M059J (cell line): ENCODE measurements at places on chromosomes 3 and 15. TPM values are rescaled to one million over a fixed set of nuclear protein-coding genes. Genes with fewer than 3 reads are reported as not detected.

GRCh38 chr15:35748105-35748504 is 202.1 kb upstream of the DPH6 start:
- DNase-seq, result no peak

Gene NMNAT3
- total RNA-seq, result 3.2 and 13.1 TPM in 2 replicates

DNA sequence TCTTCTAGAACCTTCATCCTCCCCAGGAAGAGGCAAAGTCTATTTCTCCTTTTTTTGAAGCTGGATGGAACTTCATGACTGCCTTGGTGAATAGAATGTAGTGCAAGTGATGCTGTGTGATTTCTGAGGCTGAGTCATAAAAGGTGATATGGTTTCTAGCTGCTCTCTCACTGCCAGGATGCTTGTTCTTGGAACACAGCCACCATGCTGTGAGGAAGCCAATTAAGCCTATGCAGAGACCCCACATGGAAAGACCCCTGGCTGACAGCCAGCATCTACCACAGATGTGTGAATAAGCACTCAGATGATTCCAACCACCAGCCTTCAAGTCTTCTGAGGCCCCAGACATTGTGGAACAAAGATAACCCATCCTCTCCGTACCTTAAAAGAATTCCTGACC is 57.0 kb downstream of the ISL2 start:
- DNase-seq, result peak; percentile 40

Gene GHSR
- total RNA-seq, result not detected in 2 replicates

- DNase-seq, result no peak
These were observed 8.1 kb downstream of the PPM1M start for GRCh38 chr3:52253314-52254304.

Gene SNRPN
- total RNA-seq, result 132 and 161 TPM in 2 replicates

DNA sequence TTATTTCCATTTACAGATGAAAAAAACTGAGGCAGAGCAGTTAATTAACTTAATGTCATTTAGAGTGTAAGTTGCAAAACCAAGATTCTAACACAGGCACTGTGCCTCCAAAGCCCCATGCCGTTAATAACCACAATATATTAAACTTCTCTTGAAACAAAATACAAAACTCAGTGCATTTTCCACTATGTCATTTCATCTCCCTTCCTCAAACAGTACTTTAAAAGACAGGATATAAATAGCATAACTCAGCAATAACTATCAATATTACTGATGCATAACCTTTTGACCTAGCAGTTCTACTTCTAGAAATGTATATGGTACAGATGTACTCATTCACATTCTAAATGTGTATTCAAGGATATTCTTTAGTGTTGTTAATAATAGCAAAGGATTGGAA is 5.1 kb upstream of the TASOR start:
- DNase-seq, result no peak

Gene C3orf22
- not detected in 2 replicates for total RNA-seq

- DNase-seq, result peak; percentile 56
These were observed 60.8 kb upstream of the MEF2A start for GRCh38 chr15:99504823-99505551.

- DNase-seq, result peak; percentile 26
These were observed 660 bp downstream of the ZNF106 start for GRCh38 chr15:42490291-42490670.

Gene PLSCR5
- total RNA-seq, result not detected in 2 replicates

- DNase-seq, result no peak
These were observed 8.1 kb upstream of the CSPG5 start for GRCh38 chr3:47586746-47587145.

Gene GOLGA8K
- total RNA-seq, result not detected in 2 replicates

Gene IL17RB
- total RNA-seq, result 0.25 TPM in 1 of 2 replicates, not detected in the other

GRCh38 chr3:18580268-18580667 is 155.1 kb upstream of the SATB1 start:
- no peak for DNase-seq

- DNase-seq, result no peak
These were observed 148.4 kb downstream of the ADAMTS17 start for GRCh38 chr15:100193277-100193860.

DNA sequence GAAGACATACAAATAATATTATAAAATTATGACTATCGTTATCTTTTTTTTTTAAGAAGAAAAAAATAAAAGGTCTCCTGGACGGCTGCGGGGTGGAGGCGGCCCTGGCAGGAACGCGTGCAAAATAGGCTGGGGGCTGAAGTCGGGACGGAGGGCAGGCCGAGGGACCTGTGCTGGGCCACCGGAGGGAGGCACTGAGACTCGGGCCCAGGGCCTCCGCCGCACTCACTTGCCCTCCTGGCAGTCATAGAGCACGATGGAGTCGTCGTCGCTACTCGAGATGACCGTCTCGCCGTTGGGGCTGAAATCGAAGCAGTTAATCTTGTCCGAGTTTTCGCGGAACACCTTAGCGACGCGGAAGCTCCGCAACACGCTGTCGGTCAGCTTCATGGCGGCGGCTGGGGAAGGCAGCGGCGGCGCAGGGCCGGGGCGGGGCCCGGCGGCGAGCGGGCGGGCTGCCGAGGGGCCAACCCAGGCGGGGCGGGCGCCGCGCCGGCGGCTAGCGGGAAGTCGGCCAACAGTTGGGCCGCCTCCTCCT is 408 bp downstream of the WDR82 start:
- peak; percentile 54 for DNase-seq

Gene ETFA
- 91.3 and 166 TPM in 2 replicates for total RNA-seq

Gene TBC1D2B
- 14.6 and 18.7 TPM in 2 replicates for total RNA-seq

Gene SPINK8
- not detected in 2 replicates for total RNA-seq

DNA sequence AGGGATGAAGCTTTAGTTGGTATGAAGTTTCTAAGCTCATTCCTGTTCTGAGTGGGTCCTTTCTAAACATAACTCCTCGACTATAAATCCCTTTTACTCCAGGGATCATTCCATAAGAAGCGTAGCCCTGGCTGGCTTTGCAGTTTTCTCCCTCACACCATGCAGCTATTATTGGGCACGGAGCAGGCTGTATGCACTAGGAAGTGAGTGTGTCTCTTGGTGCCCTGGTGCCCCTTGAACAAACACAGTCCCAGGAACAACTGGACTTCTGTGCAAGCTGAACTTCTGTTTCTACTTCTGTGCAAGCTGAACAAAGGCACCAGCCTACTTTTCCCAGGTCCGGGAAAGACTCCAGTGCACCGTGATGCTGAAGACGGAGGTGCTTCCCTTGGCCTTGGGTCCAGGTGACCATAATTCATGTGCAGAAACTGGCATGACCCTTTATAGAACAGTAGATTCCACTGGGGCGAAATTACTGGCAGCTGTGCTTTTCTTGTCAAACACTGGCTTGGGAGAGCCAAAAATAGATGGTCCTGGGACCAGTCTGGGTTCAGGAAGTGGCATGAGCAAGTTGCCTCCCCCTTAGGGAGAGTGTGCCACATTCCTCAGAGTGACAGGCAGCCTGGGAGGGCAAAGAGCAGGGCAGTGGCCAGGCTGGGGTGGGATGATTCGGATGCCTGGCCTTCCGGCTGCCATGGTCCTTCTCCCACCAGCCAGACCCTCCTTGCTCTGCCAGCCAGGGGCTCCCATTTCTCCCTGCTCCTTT is 127.2 kb downstream of the SLCO3A1 start:
- DNase-seq, result peak; percentile 23

- DNase-seq, result no peak
These were observed 244.2 kb upstream of the EPHA3 start for GRCh38 chr3:88863196-88863595.

DNA sequence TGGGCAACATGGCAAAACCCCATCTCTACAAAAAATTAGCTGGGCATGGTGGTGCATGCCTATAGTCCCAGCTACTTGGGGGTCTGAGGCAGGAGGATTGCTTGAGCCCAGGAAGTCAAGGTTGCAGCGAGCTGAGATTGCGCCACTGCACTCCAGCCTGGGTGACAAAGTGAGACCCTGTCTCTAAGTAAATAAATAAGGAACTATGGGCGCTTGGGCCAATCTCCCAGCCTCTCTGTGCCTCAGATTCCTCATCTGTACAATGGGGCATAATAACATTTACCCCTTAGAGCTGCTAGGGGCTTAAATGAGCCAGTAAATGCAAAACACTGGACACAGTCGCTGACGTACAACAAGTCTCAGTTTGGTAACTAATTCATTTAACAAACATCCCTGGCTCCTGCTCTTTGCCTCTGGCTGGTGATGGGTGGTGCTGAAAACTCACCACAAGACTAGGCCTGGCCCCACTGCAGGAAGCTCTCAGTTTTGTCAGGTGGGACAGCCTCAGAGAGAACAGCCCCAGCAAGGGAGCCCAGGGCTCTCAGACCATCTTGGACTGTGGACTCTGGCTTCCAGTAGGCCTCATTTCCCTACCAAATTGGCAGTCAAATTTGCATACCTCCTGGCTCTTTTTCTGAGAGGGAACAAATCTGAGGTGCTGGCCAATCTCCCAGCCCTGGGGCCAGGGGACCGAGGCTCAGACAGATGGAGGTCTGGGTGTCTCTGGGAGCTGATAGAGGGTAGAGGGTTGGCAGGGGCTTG is 6.4 kb upstream of the TBC1D2B start:
- DNase-seq, result no peak

Gene SPTBN5
- under 0.01 TPM in 1 of 2 replicates, not detected in the other for total RNA-seq

DNA sequence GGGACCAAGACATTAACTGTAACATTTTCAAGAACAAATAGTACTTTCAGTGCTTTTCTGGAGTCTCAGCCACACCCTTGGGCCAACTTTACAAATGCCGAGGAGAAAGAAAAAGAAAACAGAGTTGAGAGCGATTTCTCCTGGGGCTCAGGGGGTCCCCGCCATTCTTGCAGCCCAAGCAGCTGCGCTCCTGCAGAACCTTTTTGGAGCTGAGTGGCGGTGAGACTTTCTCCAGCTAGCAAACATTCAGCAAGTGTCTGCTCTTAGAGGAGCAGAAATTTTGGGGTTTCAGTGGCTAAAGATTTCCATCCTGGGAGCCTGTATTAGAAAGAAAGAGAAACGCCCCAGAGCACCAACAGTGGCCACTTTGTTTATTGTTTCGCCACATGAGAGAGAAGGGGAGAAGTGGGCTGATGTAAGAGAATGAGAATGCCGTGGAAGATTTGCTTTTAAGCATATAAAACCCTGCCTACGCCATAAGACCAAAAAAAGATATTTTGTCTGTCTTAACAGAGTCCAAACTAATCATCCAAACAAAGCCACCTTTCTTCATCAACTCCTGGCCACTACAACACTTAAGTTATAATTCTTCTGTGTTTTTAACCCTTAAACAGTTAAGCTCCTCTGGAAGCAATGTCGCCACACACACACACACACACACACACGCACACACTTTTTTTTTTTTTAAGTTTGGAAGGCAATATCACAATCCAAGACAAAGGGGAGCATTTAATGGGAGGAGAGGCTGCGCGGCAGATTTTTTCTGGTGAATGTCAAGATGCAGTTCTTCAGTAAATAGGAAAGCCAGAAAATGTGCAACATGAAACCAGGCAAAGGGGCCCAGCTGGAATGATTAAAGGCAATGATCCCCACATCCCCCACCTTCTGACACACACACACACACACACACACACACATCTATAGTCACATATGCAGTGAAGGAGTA is 19.2 kb downstream of the EID1 start:
- DNase-seq, result peak; percentile 65

Gene STT3B
- 98.6 and 146 TPM in 2 replicates for total RNA-seq

DNA sequence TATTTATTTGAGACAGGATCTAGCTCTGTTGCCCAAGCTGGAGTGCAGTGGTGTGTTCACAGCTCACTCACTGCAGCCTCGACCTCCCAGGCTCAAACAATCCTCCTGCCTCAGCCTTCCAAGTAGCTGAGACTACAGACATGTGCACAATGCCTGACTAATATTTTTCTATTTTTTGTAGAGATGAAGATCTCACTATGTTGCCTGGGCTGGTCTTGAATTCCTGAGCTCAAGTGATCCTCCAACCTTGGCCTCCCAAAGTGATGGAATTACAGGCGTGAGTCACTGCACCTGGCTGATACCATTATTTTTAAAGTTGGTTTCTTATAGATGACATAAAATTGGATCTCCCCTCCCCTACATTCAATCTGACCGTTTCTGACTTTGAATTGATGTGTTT is 139.5 kb upstream of the RGMA start:
- DNase-seq, result no peak

DNA sequence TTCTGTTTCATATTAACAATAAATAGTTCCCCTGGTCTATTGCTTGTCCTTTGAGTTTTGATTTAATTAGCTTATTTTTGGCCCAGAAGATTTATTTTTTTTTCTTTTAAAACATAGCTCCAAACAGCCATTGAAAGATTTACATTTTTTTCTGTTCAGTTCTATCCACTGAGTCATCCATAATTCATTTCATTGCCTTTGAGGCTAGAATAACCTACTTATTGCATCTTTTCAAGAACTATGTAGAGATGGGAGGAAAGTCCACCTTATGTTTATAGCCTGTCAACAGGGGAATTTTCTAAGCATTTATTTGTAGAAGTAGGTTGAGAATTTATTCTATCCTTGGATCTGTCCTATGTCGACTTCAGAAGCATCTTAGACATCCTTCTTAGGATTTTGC is 53.4 kb upstream of the CHD2 start:
- DNase-seq, result no peak

Gene SKOR1
- 0.12 and 0.17 TPM in 2 replicates for total RNA-seq

GRCh38 chr3:149174901-149175300 is 45.5 kb downstream of the HPS3 start:
- DNase-seq, result peak; percentile 69

DNA sequence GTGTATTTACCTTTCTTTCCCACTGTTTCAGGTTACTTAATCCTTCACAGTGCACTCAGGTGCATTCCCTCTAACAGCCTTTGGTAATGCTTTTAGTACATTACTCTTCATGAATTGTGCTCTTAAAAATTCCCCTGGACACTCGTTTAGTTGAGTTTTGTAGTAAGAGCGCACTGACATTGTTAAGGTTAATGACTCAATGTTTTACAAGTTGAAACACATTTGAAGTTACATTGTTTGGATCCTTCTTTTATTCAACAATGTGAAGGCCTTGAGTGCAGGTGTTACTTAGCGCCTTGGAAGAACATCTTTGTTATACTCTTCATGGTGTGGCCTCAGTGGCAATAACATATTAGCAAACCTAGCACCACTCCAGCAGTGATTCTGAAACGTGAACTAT is 739.6 kb downstream of the NAALADL2 start:
- DNase-seq, result no peak

Gene PLXND1
- 76.9 and 126 TPM in 2 replicates for total RNA-seq

GRCh38 chr3:42701371-42702065 is 1.1 kb downstream of the HHATL start:
- peak; percentile 46 for DNase-seq

Gene ATP6V1A
- total RNA-seq, result 93.9 and 115 TPM in 2 replicates

DNA sequence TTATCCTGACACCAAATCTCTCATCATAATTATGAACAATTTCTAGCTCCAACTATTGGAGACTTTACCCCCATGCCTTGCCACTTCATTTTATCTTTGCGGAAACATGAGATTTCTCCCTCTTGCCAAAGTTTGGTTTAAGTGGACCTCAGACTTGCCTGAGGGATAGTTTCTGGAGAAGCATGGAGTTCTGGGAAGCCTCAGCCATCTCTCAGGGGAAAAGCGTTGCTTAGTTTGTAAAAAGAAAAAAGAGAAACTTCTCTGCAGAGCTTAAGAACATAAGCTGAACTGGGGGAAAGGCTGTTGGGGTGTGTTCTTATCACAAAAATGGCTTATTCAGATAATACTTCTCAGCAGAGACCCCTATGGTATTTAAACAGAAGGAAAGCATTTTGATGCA is 347.4 kb upstream of the ADAMTS9 start:
- no peak for DNase-seq

Gene GPR149
- total RNA-seq, result not detected in 2 replicates

Gene PHC3
- total RNA-seq, result 32.2 and 32.9 TPM in 2 replicates
